ENCODE measurements at places on chromosomes 3 and 15. TPM values are rescaled to one million over a fixed set of nuclear protein-coding genes. Genes with fewer than 3 reads are reported as not detected.

DNA sequence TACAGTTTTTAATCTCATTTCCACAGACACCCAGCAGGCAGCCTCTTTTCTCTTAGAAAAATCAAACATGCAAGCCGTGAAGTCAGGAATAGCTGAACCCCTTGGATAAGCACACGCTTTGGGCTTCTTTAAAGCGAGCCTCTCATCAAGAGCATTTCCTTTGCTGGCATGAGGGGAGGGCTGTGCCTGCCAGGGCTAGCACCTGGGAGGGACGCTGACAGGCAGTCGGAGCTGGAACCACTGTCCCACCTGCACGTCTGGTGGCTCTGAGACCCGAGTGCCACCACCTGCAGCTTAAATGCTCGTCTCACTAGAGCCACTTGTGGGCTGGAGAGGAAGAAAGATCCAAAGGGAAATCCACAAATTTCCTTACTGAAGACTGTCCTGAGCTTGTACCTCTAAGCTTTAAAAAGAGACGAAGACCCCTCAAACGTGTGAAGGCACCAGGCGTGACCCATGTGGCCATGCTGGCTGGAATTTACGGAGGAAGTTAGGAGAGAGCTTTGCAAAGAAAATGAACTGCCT, 9.4 kb downstream of the MAP6D1 start:
- DNase-seq, result no peak

The RETNLB gene
- not detected for total RNA-seq

The MELTF gene
- 5.0 TPM for total RNA-seq

The ADCY5 gene
- total RNA-seq, result 0.51 TPM

The SNURF gene
- 61.1 TPM for total RNA-seq

Measured in fibroblast of lung (primary cell).